Hematopoietic multipotent progenitor cell treated with erythropoietin and hydrocortisone succinate and interleukin-3 and kit ligand, for 15 days (in vitro differentiated cells): ENCODE measurements at places on chromosomes 7 and 10.

- no peak for DNase-seq
Observed at GRCh38 chr10:62046522-62047227, 145.2 kb downstream of the ARID5B start.

DNA sequence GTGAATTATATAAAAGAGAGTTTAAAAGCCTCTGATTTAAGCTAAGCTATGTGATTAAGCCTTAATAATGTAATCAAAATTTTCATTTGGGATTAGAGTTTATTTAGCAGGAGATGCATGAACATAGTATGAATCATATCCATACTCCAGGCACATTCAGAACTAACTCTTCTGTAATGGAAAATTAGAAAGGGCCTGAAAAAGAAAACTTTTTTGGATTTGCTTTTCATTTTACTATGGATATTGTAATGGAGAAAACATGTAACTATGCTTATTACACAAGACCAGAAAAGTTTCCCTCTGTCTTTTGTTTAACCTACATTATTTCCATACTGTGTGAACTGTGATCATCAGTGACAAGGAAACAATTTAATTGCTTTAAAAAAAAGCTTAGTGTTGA lies 22.0 kb downstream of the TES start:
- no peak for DNase-seq

DNA sequence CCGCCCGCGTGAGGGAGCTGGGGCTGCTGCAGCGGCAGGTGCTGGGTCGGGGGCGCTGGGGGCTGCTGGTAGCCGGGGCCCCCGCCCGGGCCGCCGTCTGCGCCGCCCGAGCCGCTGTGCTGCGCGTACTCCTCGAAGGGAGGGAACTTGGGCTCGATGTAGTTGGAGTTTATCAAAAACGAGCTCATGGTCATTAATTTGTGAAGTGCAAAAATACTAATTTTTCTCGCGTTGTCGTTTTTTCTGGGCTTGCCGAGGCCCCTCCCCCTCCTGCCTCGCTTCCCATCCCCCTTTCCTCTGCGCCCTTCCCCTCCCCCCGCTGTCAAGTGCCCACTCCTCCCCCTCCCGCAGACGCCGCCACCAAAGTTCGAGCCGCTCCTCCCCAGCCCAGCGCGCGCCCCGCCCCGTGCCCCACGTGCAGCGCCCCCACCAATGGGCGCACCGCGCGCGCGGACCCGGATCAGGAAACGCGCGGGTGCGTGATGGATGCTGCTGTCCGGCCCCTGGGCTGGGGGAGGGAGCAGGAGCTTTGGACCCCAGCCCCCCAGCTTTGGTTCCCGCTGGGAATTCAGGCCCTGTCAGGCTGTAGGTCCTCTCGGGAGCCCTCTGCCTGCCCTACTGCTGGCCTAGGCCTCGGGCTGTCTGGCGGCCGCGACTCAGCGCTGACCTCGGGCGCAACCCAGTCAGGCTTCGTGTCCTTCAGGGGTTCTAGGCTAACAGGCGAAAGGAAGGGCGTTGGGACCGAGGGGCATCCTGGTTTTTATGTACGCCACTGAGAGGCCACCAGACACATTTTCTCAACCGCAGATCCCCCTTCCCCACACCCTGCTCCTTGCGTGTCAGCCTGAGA lies at the start of gene HOXA4:
Gene HOXA4 (minus strand): TSS at position 218 of the 850 bp plus-strand sequence. CDS start 24 bp downstream, at position 194.
- peak; percentile 60 for DNase-seq

- no peak for DNase-seq
Observed at GRCh38 chr7:46139079-46139478, 218.0 kb upstream of the IGFBP3 start.

- no peak for DNase-seq
Observed at GRCh38 chr7:128757203-128757602, 18.0 kb downstream of the CALU start.

GRCh38 chr7:47385536-47386125 lies 196.3 kb downstream of the TNS3 start:
- DNase-seq, result no peak

DNA sequence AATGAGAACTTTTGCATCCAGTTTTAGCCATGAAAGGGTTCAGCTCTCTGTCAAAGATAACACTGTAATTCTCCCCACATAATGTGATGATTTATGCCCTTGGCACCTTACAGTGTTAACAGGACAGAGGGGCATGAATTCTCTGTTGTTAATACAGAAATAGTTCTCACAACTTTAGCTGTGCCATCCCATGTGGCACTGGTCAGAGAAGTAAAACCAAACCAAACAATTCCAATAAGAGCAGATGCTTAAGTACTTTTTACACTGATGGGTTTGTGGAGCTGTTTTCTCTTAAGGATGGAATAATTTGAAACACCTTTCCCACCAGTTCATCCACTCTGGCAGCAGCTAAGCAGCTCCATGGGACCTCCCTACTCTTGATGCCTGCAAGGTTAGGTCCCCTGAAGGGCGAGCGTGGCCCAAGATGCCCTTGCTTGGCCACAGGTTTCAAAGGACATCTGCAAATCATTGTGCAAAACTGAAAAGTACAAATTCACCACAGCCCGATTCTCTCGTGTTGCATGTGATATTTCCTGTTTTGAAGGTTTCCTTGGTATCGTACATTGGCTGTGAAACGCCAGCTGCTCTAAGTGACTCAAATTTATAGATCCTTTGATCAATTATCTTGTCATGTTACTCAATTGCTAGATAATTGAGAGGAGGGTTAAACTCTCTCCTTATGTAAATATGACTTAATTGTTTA lies 82.5 kb upstream of the CREB5 start:
- no peak for DNase-seq

- DNase-seq, result no peak
Observed at GRCh38 chr7:141071260-141071854, 2.5 kb upstream of the TMEM178B start.

- no peak for DNase-seq
Observed at GRCh38 chr7:7564323-7564780, 2.3 kb upstream of the MIOS start.

DNA sequence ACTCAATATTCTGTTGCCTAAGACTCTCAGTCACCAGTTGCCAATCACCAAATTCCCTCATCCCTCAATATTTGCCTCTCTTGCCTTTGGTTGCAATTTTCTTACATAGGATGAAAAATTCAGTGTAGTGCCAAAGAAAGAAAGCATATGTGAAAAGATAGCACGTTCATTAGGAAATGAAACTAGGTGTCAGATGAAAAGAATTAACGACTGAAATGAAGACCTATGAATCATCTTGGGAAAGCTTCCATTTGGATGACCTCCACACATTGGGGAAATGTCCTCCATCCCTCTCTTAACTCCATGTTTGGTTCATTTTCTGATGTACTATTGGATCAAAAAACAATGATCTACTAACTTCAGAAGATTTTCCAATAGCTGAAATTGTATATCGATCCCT lies 145.1 kb upstream of the MEOX2 start:
- DNase-seq, result no peak

DNA sequence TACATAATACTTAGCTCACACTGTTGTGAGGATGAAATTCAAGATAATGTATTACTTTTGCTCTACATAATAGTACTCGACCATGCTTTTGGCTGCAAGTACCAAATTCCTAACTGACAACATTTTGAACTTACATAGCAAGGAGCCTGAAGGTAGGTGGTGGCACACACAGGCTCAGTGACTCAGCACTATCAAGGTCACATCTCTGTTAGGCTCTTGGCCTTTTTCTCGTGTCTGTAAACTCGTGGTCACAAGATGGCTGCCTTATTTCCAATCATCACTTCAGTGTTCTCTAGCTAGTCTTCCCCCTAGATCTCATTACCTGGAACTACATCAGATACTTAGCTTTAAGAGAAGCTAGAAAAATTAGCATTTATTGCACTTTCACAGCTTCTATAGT lies 61.4 kb upstream of the ABCB5 start:
- DNase-seq, result no peak

DNA sequence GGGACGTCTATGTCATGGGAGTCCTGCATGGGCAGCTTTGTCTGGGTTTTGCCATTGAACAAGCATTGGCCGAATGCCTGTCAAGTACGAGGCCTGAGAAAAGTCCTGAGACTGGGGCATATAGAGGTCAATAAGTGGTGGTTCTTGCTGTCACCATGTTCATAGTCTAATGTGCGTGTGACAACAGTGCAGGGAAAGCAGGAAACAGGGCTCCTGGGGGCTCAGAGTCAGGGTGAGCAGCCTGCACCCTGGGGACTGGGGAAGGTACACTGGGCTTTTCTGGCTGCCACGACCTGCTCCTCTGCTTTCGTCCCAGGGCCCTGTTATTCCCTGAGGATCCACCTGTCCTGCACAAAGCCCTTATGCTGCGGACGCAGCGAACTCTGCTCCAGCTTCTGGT lies 21.3 kb downstream of the FAM241B start:
- DNase-seq, result no peak

DNA sequence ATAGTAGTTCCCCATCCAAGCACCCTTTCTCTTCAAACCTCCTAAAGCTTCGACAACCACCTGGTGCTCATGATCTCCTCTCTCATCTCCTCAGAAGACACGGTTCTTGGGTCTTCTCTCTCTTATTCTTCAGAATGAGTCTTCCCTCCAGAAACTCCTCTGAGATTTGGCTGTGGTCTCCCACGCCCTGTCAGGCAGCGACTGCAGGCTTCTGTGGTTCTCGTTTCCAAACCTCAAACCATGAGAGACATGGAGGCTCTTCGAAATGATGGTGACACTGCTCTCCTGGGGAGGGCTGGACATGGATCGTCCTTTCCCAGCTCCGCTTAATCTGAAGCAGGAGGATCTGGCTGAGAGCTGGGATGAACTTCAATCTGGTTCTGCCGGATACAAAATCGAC lies 78.6 kb upstream of the PITRM1 start:
- DNase-seq, result no peak

DNA sequence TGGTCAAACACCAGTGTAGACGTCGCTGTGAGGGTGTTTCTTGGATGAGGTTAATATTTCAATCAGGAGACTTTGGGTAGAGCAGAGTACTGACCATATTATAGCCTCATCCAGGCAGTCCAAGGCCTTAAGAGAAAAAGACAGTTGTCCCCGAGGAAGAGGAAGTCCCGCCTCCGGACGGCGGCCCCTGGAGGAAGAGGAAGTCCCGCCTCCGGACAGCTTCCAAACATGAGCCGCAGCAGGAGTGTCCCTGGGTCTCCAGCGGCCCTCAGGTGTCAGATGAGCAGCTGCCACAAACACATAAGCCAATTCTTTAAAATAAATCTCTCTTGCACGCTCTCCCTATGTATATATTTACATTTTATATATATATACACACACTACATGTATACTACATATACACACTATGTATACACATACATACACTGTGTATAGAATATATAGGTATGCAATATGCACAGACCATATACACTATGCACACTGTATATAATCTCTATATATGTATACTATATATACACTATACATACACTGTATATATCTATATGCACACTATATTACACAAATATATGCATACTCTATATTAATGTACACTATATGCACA lies 37.5 kb downstream of the PWWP2B start:
- DNase-seq, result no peak

GRCh38 chr10:102236006-102236405 lies 5.3 kb downstream of the PITX3 start:
- DNase-seq, result no peak

- DNase-seq, result no peak
Observed at GRCh38 chr10:11687357-11687771, 54.8 kb upstream of the ECHDC3 start.

DNA sequence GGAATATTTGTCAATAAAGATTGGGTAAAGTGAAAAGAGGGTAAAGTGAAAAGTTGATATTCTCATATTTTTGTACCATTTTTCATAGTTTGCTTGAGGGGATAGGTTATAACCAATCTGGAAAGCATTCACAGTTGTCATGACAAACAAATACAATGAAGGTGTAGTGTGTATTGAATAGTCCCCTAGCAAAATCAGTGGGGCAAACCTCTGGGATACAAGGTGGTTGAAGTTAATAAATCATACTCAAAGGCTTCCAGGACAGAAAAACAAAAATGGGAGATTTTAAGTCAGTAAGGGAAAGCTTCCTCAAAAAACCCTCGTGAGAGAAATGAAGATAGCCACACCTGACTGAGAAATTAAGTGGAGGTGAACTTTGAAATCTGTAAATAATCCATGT lies 39.4 kb downstream of the PHTF2 start:
- no peak for DNase-seq

- DNase-seq, result no peak
Observed at GRCh38 chr7:47143339-47143738, 438.6 kb downstream of the TNS3 start.

- DNase-seq, result no peak
Observed at GRCh38 chr7:106101726-106102125, 10.4 kb downstream of the SYPL1 start.
